Naive thymus-derived CD4-positive, alpha-beta T cell (primary cell): ENCODE measurements at places on chromosomes 11 and 22. TPM values are rescaled to one million over a fixed set of nuclear protein-coding genes. Genes with fewer than 3 reads are reported as not detected.

The MAP6 gene
- 2.7 and 2.9 TPM in 2 replicates for total RNA-seq

The DDI1 gene
- not detected for total RNA-seq

The OR4D5 gene
- total RNA-seq: not detected

The STK33 gene
- total RNA-seq: 1.2 TPM

The PATE2 gene
- total RNA-seq: not detected

The CCDC73 gene
- total RNA-seq: not detected

The IRF7 gene
- 64.6 TPM for total RNA-seq

The TSSK2 gene
- not detected for total RNA-seq

The CUL5 gene
- total RNA-seq: 39.2 TPM

The GLYAT gene
- total RNA-seq: not detected

The CASP5 gene
- 2.9 TPM for total RNA-seq

The UBQLN3 gene
- not detected in 2 replicates for total RNA-seq

The MMP27 gene
- not detected for total RNA-seq

The TEAD1 gene
- not detected for total RNA-seq

The HORMAD2 gene
- total RNA-seq: not detected

The SLC2A11 gene
- total RNA-seq: 29.1 TPM

The CPT1A gene
- total RNA-seq: 17.2 TPM

The SLC5A1 gene
- total RNA-seq: not detected

The UCP2 gene
- total RNA-seq: 377 and 395 TPM in 2 replicates

The ART1 gene
- not detected in 2 replicates for total RNA-seq

The ELF5 gene
- total RNA-seq: not detected
